ENCODE measurements at places on chromosomes 5 and 9. TPM values are rescaled to one million over a fixed set of nuclear protein-coding genes. Genes with fewer than 3 reads are reported as not detected.
A peak's percentile ranks its signal among the peaks of the same experiment; 100 is the strongest.

DNA sequence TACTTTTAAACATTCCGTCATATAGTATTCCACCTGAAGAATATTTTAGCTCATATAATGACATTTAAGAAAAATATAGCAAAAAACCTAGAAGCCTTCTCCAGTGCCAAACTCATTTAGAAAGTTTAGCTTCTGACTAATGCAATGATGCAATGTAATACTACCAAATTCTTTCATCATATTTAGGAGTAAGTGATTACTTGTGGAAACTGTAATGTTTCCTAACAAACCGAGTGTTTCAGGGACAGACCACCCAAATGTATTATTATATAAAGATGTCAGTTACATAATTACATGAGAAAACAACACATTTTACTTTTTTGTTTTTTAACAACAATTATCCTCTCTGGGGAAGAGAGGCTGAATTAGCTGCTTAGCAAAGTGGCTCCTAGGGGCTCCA lies 316.2 kb downstream of the ARL15 start:
- no peak for DNase-seq

- no peak for DNase-seq
These were observed 995 bp downstream of the RPL35 start for GRCh38 chr9:124860582-124861341.

DNA sequence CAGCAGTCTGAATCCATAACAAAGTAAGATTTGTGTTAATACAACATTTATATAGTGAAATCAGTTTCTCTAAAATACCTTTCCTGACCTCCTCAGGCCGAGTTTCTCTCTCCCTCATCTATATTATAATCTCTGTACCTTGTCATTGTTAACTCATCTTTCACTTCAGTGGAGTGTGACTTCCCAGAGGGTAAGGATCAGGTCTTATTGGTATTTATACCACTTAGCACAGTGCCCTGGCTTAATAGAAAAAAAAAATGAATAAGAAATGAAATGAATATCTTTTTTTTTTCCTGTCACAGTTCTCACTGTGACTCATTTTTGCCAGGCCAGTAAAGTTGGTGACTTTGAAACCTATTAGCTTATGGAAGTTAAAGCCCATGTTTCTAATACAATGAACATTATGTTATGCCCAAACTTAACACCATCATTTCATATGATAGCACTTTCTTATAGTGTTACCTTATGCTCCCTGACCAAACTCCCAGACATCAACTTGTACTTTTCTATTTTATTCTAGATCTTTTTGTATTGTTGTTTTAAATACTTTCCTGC lies 90.1 kb downstream of the NR3C1 start:
- no peak for DNase-seq

IL9 gene
- total RNA-seq: not detected

DNA sequence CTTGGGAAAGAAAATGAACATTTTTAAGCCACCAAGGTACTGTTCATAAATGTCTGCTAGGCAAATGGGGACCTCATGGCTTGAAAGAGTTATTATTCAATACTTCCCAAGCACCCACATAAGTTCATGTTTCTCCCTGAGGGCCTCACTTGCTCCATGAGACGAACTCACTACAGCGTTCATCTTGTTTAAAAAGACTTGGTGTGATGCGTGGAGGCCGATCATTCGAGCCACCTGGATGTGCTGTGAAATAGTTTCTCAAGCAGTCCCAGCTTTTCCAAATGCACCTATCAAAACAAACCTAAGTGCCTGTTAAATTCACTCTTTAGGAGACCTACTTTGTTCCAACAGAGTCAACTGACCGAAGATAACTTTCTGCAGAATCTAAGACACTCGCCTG lies 103.2 kb downstream of the LHFPL2 start:
- no peak for DNase-seq

SSBP2 gene
- 41.1 TPM for total RNA-seq

DNA sequence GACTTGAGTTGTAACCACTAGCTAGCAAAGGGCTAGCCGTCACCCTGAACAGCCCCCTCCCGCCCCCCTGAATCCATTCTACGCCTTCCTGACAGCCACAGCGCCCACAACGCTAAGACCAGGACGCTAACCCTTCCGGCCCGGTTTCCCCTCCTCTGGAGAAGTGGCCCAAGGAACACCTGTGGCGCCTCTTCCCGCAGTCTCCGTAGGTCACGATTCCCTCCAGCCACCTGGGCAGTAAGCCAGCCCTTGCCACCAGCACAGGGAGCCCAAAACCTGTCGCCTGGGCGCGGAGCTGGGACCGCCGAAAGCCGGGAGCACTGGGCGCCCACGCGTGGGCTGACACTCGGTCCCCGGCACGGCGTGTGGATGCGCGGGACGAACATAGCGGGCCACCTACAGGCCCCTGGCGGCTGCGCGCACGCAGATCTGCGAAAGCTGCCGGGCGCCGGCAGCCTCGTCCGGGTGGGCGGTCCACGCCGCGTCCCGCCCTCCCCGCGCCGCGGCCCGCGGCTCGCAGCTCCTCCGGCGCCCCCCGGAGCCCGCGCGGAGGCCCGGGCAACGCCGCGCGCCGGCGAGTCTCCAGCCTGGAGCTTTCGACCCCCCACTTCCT lies 596 bp downstream of the IRF1 start:
- DNase-seq: peak; percentile 83

GRCh38 chr5:176611435-176611834 lies 1.5 kb upstream of the GPRIN1 start:
- DNase-seq: peak; percentile 70

DNA sequence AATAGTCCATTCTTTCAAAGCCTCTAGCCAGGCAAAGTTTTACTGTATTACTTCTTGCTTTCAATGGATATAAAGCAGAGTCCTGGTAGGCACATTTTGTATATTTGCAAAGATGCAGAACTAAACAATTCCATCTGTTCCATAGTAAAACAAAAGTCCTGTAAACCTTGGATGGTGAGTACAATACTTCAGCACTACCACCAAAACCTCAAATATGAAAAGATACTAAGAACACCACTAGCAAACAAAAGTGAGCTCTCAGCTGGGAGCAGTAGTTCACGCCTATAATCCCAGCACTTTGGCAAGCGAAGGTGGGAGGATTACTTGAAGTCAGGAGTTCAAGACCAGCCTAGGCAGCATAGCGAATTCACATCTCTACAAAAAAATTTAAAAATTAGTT lies 195.0 kb downstream of the MSX2 start:
- DNase-seq: no peak

DNA sequence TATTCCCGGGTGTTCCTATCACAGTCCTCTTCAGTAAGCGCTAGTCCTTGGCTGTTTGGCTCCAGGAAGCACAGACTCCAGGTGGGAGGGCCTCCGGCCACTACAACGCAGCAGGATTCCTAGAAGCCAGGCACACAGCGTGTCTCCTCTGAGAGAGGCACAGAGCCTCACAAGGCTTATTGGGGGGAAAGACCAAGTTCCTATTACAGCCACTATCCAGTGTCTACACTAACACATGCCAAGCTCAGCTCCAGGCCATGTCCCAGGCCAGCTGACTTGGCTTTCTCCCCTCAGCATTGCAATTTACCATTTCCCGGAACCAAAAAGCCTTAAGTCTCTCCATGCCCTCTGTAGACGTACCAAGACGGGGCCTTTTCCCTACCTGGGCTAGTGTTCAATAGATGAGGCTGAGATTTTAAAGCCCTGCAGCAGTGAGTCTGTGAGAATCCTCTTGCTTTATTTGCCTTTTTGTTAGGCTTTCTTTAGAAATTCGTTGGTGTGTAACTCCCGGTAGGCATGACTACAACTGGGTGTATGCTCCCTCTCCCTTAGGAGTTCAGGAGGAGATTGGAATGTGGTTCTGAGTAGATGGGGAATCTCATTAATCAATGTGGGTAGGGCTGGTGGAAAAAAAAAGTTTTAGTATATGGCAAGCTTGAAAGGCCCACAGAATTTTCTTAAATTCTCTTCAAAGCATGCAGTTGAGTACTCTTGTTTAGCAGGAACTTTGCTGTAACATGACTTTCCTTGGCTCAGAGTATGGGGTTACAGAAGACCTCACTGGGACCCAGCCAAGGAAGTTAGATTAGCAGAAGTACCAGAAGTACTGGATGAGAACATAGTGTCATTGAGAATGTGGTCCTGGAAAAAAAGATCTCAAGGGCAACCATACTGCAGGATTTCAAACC lies 84.3 kb upstream of the SLC1A3 start:
- no peak for DNase-seq

GBA2 gene
- 68.0 TPM for total RNA-seq

- DNase-seq: no peak
These were observed 10.6 kb upstream of the TRPC7 start for GRCh38 chr5:136375920-136376319.

DNA sequence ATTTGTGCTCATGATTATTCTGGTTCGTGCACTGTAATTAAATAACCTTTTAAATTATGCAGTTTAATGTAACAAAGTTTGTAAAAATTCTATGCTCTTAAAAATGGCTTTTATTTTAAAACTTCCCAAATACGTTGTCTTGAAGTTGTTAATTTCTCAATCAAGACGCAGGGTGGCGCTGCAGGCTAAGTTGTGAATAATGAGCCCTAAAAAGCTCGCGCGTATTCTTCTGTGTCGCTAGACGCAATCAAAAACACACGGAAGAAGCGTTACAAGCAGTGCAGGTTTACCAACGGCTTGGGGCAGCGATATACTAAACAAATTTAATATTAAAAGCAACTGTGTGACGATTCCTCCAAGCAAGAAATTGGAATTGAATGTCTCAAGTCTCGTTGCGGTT lies at the start of gene PCDHB4:
Gene PCDHB4, plus strand, starts transcription at position 256 of the 400 bp plus-strand sequence. CDS start 181 bp downstream, outside the sequence.
- no peak for DNase-seq

GRCh38 chr9:19138084-19138483 lies 10.8 kb upstream of the PLIN2 start:
- DNase-seq: no peak

GZMA gene
- total RNA-seq: 9.6 TPM

GRCh38 chr5:141845371-141845851 lies 32.8 kb downstream of the PCDH1 start:
- DNase-seq: no peak

GRCh38 chr9:130537346-130538050 lies 41.9 kb upstream of the FUBP3 start:
- no peak for DNase-seq

RAB3C gene
- total RNA-seq: 0.30 TPM

DNA sequence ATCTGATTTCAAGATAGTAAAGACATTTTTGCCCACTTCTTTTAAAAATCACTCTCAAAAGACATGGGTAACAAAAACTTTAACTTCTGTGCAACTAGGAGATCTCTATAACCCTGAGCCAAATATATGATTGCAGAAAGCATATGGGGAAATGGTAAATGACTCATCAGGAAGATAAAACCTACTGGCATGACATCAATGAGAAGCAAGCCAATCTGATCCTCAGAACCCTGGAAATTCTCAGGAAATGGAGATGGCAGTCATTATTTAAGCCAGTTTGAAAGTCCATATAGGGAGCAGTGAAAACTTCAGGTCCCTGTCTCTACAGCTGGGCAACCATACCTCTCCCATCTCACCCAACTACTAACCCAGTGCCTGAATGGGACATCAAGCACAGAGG lies 249.7 kb upstream of the NREP start:
- no peak for DNase-seq

- no peak for DNase-seq
These were observed 579.7 kb upstream of the ZNF608 start for GRCh38 chr5:125326150-125326510.
